ENCODE measurements at places on chromosomes 3 and 15.

GRCh38 chr3:38543586-38543985 is 47.4 kb downstream of the EXOG start:
- DNase-seq: no peak

GRCh38 chr15:44243829-44244228 is 44.7 kb upstream of the GOLM2 start:
- DNase-seq: no peak

GRCh38 chr3:184174284-184174645 is 390 bp upstream of the AP2M1 start:
- DNase-seq: no peak

- peak; percentile 95 for DNase-seq
Measured at GRCh38 chr3:10026084-10026890, at the start of gene FANCD2. Gene FANCD2, plus strand, starts transcription at chr3:10026437. Its CDS starts 2,221 bp downstream, at chr3:10028658.

GRCh38 chr3:25910997-25911396 is 121.1 kb downstream of the OXSM start:
- no peak for DNase-seq

DNA sequence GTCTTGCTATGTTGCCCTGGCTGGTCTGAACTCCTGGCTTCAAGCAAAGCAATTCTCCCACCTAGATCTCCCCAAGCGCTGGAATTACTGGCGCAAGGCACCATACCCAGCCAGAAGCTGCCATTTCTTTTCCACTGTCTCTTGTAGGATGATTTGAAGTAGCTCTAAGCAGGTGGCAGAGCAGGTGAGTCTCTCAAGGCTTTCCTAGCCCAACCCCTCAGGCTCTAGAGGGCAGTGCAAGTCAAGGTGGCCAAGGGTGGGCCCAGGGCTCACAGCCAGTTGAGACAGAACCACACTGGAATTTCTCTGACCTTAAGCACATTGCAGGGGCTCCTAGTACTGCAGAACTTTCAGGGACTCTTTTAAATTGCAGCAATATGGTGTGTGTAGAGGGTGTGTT is 15.6 kb upstream of the DAG1 start:
- no peak for DNase-seq

Measured in osteocyte (in vitro differentiated cells).